Keratinocyte (primary cell): ENCODE measurements at places on chromosomes 3 and 15. TPM values are rescaled to one million over a fixed set of nuclear protein-coding genes. Genes with fewer than 3 reads are reported as not detected.

GOLGA6L9 gene
- polyA plus RNA-seq, result 1.2 to 3.1 TPM (median 2.5 TPM) in 3 replicates

GRCh38 chr3:142268426-142268825 lies 43.0 kb upstream of the GK5 start:
- DNase-seq, result no peak

- DNase-seq, result no peak
Observed at GRCh38 chr15:93029836-93030429, 59.1 kb downstream of the RGMA start.

C3orf85 gene
- polyA plus RNA-seq, result not detected in 3 replicates

CCDC9B gene
- 6.3 to 9.6 TPM (median 7.4 TPM) in 3 replicates for polyA plus RNA-seq

DNA sequence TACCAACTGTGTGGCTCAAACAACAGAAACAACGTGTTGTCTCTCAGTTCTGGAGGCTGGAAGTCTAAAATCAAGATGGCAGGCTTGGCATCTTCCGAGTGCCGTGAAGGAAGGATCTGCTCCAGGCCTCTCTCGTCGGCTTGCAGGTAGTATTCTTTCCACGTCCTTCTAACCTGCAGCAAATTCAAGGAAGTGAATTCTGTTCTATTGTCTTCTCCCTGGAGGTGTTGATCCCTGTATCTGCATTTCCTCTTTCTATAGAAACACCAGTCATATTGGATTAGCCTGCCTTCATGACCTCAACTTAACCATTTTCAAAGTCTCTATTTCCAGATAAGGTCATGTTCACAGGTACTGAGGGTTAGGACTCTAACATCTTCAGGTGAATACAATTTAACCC lies 512.1 kb downstream of the GABRG3 start:
- DNase-seq, result no peak

LRRIQ4 gene
- polyA plus RNA-seq, result not detected in 3 replicates

DNA sequence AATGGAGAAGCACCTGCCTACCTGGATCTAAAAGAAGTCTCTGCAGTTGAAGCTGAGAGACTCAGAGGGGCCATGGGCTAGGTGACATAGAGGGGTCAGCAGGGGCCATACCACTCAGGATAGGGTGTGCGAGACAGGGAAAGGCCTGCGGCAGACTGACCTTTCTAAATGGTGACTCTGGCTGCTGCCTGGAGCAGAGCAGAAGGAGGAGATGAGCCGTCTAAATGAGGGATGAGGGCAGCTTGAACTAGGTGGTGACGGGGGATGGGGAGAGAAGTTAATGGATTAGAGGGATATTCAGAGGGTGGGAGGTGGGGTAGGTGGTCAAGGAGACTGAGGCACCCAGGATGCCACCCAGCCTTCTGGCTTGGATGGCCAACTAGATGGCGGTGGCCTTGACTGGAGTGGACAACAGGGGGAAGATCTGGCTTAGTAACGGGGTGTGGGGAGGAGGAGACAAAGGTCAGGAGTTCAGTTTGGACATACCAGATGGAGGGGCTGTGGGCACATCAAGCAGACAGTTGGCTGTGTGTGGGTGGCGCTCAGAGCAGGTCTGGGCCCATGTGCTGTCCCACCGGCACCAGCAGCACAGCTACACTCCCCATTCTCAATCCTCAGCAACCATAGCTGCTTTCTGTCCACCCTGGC lies 3.2 kb upstream of the ITIH1 start:
- no peak for DNase-seq

CP gene
- 0.03 TPM in 1 of 3 replicates, not detected in the others for polyA plus RNA-seq

GRCh38 chr3:102036017-102036416 lies 186.7 kb downstream of the NFKBIZ start:
- DNase-seq, result no peak

IL16 gene
- polyA plus RNA-seq, result 0.01 to 0.10 TPM in 2 of 3 replicates, not detected in the other

DNA sequence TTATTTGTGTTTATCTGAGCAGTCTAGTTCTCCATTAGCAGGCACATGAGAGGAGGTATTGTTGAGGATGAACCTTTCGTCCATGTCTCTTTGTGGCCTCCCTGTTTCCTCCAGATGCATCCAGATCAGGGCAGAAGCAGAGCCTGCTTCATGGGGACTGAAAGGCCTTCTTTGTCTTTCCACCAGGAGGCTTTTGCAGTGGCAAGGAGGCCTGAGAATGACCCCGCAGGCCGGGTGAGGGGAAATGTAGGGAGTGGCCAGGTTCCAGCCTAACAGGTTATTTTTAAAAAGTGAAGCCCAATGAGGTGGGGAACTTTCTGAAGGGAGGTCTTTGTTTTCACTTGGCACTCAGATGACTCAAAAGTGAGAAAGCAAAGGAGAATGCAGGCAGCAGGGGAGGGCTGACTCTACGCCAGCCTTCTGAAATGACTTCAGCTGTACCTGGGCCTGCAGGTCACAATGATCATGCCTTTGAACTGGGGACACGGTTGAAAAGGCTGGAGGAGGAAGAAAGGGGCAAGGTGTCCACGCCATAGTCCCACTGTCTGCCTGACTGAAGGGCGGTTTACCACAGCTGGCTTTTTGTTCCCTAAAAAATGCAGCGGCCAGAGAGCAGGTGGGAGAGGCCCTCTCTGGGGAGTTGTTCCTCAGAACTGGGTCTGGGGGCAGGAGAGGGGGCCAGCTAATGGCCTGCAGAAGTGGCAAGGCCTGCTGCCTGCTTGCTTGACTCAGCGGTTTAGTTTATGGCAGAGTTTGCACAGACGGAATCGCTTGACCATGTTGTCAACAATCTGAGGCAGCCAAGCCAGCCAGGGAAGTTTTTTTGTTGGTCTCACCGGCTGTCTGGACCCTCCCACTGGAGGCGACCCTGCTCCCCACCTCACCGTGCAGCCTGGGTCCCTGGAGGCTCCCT lies 28.7 kb downstream of the CMTM7 start:
- DNase-seq, result no peak

DNA sequence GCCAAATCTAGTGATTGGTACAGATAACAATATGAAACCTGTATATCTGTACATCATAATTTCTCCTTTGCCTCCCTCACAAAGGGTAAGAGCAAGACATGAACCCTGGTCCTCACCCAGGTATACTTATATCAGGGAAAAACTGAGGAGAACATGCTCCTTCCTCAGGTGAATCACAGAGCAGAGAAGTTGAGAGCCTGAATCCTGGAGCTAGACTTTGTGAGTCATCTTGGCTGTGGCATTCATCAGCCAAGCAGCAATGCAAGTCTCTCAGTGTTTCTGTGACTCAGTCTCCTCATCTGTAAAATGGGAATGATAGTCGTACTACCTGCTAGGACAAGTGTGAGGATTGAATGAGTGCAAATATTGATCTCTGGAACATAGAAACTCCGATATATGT lies 165.7 kb upstream of the ADAMTS9 start:
- no peak for DNase-seq

- no peak for DNase-seq
Observed at GRCh38 chr3:105387122-105387751, 20.5 kb downstream of the ALCAM start.

DNA sequence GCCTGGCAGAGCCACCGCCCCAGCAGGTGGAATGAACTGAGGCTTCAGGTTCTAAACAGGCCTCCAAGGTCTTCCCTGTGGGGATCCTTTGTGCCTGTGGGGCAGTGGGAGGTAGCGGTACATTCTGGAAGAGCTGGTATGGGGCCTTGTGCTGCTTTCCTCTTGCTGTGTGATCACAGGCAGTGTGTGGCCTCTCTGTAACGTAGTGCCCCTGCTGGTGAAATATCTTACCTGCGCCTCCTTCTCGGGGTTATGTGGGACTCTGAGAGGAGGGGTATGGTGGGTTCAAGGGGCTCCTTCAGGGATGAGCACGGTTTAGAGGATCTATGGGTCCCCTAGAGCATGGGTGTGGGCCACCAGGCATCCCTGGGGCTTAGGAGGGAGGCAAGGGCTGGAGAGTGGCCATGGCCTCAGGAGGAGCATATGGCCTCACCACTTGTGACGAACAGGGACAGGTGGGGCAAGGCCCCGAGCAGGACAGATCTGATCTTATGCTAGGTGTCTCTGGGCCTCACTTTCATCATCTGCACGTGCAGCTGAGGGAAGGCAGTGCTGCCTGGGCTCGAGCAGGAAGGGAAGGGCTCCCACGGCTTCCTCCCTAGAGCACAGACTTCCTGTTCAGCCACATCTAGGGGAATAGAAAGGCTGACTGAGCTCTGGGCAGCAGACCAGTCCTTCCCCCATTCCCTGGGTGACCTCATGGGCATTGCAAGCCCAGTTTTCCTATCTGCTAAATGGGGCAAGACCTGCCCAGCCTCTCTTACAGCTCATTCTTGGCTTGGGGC lies 1.9 kb upstream of the ALS2CL start:
- no peak for DNase-seq

GRCh38 chr3:171778493-171778892 lies 31.8 kb downstream of the PLD1 start:
- DNase-seq, result no peak

GPR62 gene
- polyA plus RNA-seq, result not detected in 3 replicates

DNA sequence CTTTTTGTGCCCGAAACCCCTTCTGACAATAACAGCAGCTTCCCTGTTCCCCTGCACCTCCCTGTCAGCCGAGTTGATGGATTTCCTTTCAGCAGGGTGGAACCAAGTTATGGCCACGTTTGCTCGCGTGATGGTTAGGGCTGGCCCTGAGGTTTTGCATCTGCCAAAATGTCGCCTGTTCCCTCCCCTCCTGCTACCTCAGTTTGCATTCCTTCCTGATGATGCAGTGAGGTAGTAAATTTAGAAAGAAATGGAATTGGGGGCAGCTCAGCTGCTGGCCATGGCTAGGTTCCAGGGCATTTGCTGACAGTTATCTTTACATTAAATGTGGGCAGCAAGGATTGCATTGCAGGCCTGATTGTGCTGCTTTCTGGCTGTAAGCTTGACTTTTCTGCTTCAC lies 13.2 kb downstream of the LIMD1 start:
- DNase-seq, result no peak

DNA sequence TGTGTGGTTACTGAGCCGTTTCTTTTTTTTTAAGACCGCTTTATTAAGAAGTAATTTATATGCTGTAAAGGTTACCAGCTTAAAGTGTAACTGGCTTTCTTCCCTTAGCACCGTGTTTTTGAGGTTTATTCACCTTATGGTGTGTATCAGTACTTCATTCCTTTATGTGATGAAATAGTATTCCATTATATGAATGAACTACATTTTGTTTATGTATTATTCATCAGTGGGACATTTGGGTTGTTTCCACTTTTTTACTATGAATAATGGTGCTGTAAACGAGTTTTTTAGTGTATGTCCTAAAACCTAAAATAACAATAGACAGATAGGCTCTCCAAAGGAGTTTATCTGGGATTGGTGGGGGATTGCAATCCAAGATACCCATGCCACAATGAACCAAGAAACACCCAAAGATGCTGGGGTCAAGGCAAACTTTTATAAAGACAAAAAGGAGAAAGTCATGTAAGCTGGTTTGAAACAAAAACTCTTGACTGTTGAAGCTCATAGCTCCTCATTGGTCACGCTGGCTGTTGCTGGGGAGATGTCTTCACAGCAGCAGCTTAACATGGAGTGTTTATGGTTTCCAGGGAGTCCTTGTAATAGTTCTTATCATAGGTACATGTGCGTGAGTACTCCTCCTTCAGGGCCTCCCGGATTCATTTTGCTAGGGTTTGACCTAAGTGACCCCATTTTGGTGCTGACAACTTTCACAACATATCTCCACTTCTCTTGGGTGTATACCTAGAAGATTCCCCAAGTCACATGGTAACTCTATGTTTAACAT lies 16.0 kb downstream of the TM2D3 start:
- no peak for DNase-seq

DNA sequence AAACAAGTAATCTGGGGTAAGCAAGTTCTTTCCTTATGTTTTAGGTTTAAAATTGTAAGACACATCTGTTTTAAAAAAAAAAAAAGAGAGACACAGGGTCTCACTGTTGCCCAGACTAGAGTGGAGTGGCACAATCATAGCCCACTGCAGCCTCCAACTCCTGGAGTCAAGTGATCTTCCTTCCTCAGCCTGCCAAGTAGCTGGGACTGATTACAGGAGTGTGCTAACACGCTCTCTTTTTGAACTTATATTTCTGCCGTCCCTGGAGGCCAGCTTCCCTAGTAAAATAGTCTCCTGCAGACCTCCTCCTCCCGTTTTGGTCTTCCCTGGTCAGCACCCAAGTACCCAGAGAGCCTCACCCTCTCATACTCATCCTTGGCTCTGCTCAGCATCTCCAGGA lies 35.5 kb downstream of the DCP1A start:
- no peak for DNase-seq

GATM gene
- 0.53 to 1.2 TPM (median 0.60 TPM) in 3 replicates for polyA plus RNA-seq

- DNase-seq, result no peak
Observed at GRCh38 chr3:178381555-178381954, 154.7 kb upstream of the KCNMB2 start.

GRCh38 chr3:100029689-100030088 lies 84.6 kb downstream of the FILIP1L start:
- no peak for DNase-seq

DNA sequence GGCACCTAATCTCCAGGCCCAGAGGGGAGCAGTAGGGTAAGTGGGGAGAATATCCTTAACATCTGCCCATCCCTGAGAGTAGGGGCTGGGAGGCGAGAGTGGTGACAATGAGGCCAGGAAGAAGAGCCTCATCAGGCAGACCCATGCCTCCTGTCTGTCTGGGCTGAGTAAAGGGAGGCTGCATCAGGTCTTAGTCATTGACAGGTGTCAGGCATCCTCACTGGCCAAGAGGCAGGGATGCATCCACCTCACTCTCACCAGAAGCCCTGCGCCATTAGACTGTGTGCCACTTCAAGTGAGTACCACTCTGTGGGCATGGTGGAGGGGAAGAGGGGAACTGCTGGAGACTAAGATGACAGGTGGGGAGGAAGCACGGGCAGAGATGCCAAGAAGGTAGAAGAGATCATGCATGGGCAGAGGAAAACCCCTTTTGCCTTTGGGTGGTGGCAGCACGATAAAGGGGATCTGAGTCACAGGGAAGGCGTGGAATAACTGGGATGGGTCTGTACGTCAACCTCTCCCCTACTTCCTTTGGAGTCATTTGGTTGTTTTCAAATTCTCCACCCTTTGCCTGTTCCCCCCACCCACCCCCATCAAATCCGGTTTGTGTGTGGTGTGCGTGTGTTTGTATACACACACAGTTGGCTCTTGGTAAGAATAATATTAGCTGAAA lies 14.1 kb downstream of the ANAPC13 start:
- no peak for DNase-seq

DNA sequence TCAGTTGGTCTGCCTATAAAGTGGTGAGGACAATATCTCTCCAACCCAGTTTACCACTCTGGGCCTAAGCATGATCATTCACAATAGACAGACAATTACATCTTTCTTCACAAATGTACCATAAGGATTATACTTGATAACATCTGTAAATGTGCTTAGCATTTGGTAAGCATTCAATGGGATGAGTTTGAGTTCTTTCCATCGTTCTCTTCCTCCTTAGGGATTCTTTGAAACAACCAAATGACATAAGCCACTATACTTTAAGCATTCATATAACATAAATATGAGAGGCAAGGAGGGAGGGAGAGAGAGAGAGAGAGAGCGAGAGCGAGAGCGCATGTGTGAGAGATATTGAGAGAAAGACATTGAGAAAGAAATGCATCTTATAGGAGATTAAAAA lies 303.3 kb upstream of the CBLB start:
- DNase-seq, result no peak

GRCh38 chr3:104273046-104273649 lies 1093.6 kb upstream of the ALCAM start:
- DNase-seq, result no peak
